WTC11 (cell line): ENCODE measurements at places on chromosomes 5 and 9.
A peak's percentile ranks its signal among the peaks of the same experiment; 100 is the strongest.

DNA sequence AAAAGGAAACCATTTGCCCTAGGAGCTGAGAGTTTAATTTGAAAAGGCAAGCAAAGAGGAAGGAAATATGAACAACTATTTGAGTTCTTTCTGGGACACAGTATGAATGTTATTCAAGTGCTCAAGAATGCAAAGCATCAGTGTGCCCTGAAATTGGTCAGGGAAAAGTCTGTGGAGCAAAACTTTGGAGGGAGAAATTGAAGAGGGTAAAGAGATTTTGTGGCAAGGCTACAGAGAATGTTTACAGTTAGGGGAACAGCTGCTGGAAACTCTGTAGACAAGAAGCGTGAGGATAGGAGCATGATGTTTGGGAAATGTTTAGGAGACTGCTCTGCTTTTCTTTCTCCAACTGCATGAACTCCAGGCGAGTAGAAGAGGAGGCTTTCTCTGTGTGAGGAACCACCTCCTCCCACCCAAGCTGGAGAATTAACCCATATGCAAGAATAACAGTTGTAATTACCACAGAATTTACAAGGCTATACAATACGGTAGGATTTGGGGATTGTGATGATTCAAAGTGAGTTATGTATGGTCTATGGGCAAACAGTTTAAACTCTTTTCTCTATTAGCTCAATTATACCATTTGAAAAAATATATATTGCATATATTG, 75.4 kb upstream of the IL7R start:
- no peak for DNase-seq

DNA sequence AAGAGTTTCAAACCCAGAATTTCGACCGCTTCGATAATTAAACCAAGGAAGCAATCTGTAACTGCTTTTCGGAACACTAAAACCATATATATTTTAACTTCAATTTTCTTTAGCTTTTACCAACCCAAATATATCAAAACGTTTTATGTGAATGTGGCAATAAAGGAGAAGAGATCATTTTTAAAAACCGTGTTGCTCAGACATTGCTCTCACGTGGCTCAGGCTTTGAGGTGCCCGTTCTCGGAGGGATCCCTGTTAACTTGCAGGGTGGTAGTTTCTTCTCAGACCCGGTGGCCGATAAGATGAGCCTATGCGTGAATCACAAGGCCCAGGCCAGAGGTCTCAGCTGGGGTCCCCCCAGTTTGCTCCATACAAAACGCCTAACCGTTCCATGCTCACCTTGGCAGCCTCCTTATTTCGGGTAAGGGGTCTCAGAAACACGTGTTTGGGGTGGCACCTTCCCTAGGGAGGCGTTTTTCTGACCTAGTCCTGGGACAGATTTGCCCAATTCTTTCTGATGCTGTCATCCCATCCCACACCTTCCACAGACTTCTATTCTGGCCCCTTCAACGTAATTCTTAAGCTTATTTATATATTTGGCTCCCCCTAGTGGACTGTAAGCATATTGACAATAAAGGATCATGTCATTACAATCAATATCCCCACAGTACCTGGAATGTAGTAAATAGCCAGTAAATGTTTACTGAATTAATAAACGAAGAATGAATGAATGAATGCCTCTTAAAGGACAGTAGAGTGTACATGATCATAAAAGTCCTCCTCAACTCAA, 48.1 kb downstream of the THBS4 start:
- peak; percentile 25 for DNase-seq

DNA sequence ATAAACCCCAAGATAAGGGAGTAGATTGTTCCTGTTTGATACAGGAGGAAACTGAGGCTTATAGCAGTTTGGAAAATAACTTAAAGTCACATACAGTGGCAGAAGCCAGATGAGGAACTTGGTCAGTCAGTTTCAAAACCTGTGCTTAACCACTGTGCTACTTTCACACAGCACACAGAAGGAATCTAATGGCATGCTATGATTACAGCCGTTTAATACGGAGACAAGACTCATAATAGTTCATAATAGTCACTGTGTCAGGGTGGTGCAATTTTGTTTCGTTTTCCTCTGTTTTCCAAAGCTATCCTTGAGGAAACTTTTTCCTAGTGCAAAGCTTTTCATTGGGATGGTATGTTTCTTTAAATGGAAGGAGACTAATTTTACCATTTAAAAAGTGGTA, 112.3 kb downstream of the GCNT1 start:
- no peak for DNase-seq

DNA sequence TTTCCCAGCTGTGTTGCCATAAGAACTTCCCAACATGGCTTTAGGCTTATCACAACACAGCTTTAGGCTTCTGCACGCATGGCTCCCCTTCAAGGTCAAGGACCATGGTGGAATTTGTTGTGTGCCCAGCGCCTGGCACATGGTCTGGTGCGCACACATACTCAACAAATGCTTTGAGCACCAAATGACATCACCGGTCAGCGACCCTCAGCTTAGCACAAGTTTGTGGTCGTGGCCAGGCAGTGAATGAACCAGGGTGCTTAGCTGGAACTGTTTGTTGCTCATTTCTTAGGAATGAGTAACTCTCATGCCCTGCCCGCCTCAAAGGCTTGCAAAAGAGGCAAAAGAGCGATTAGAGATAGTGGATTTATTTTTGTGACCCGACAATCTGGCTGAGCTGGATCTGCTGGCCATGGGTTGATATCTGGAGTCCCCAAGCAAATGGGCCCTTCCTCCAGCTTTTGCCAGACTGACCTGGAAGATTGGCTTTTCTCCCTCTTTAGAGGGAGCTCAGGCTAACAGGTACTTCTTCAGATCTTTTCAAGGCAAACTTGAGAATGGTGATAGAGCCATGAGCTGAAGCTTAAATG, 58.9 kb downstream of the DAP start:
- DNase-seq: no peak

GRCh38 chr5:148967783-148968182, 95.1 kb downstream of the SH3TC2 start:
- no peak for DNase-seq
